Pancreas (tissue), 10 donors: ENCODE measurements at places on chromosomes 6 and 20.

GRCh38 chr20:23867152-23867776 lies 12.3 kb downstream of the CST5 start:
- DNase-seq: no peak

- no peak for DNase-seq
Measured at GRCh38 chr6:161804838-161805237, 531.0 kb upstream of the AGPAT4 start.

- DNase-seq: peak; percentile 88
Measured at GRCh38 chr6:153131037-153131981, at the start of gene RGS17. Gene RGS17, minus strand, starts transcription at chr6:153131282. Its CDS starts 87,264 bp downstream, at chr6:153044018.

DNA sequence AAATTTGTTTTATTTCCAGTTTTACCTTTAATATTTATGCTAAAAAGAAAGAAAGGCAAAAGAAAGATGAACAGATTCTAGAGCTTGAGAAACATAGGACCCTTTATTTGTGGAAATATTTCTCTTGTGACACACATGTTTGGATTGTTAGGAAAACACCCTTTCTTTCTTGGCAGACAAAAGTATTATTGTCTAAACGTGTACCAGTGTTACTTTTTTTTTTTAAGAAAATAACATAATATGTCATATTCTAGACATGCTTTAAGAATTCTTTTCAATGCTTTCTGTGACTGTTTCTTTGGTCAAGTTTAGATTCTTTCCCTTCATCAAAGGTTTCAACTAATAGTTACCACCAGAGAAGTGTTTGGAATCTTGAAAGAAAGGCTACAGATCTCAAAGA lies 183.4 kb upstream of the CNR1 start:
- no peak for DNase-seq

DNA sequence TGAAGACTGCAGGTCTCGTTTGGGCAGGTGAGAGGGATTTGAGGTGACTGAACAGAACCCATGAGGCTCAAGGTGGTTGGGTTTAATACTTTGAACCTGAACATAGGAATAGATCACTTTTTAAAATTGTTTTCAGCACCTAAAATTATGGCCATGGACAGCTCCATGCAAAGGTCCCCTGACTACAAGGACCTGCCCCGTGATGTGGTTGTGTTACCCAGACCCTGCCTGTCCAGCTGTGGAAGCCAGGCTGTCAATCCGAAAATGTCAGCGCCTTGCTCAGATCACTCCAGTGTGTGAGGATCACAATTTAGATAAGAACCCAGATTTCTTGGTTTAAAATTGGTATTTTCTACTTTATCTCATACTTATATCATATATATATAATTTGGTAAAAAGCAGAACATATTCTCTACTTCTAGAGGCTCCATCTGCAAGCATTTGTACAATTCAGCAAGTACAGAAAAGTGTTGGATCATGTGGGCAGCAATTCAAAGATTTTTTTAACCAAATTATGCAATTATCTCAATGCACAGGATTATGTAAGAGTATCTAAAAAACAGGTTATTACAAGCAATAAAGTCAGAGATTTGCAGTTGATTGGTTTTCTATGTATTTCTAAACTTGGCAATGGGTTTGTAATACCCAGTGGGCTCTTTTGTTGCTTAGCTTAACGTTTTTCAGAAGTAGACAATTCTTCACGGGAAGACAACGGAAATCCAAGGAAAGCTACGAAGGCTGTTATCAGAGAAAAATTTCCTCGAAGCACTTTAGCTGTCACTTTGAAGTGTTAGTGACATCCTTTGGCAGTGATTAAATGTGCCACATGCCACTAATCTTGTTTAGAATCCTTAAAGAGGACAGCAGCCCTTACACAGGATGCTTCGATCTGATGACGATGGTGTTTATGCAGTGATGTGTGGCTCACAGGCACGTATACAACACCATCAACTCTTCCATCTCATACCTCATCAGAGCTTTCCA lies 24.1 kb upstream of the RPS6KA2 start:
- no peak for DNase-seq

DNA sequence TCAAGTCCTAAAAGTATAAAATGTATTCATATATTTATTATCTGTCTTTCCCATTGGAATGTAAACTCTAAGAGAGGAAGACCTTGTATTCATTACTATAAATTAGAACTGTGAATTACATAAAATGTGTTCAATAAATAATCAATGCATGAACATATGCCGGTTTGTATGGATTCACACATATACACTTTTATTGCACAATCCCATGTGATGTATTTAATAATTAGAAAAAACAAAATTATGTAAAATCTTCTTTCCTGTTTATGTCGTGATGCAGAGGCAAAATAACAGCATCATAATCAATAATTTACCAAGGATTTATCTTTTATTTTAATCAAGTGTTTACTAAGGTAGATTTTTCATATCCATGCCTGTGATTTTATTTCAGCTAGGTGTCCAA lies 240.5 kb downstream of the KHDRBS2 start:
- no peak for DNase-seq

GRCh38 chr6:42340511-42340910 lies 111.2 kb downstream of the TRERF1 start:
- no peak for DNase-seq

- DNase-seq: peak; percentile 10
Measured at GRCh38 chr6:162670345-162670744, 57.2 kb downstream of the PRKN start.
